ENCODE measurements at places on chromosomes 2 and 18. TPM values are rescaled to one million over a fixed set of nuclear protein-coding genes. Genes with fewer than 3 reads are reported as not detected.
A peak's percentile ranks its signal among the peaks of the same experiment; 100 is the strongest.

- DNase-seq, result peak; percentile 85
Observed at GRCh38 chr2:232444409-232445148, 11.4 kb upstream of the ALPI start.

- no peak for DNase-seq
Observed at GRCh38 chr18:47953471-47953931, 23.0 kb upstream of the SMAD2 start.

GRCh38 chr2:64214281-64215115, 70.3 kb upstream of the PELI1 start:
- no peak for DNase-seq

DNA sequence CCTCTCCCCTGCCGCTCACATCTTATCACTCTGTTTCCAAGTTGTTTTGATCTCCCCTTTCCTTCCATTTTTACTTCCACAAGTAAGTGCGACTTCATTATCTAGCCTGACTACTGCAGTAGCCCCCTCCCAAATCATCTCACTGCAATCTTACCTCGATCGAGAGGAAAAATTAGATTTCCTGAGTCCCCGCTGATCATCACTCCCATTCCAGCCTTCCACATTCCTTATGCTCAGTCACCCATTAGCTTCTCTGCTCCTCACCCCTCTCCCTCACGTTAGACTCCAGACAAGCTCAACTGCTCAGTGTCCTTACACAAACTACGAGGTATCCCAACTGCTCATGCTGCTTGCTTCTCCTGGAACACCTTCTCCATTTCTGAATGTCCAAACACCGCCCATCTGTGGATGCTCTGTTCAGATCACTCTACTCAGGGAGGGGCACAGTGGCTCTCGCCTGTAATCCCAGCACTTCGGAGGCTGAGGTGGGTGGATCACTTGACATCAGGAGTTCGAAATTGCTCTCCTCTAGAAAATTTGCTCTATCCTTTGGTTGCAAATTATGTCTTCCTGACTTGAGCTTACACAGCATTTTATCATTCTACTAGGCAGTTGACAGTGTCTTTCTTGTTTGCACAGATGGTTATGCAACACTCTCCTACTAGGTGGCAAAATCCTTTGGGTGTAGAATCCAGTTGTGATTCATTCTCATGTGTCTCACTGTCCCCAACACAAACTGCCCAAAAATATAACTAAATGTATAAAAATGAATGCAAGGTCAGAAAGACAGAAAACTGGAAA, 96.5 kb downstream of the INO80D start:
- DNase-seq, result no peak

- DNase-seq, result no peak
Observed at GRCh38 chr18:40037356-40037755, 1917.7 kb upstream of the PIK3C3 start.

DNA sequence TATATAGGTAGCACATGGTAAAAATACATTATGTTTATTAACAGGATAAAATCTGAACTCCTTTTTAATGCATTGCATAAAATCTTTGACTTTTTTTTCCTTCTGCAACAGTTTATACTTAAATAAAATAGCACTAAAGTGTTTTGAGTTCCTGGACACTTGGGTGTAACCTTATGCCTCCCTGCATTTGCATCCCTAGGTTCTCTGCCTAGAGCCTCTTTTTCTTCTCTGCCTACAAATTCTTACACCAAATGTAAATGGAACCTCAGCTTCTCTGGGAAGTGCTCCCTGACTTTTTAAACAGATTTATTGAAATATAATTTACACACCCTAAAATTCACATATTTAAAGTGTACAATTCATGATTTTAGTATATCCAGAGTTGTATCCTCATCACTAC, 1017.6 kb downstream of the CNTNAP5 start:
- DNase-seq, result no peak

GRCh38 chr2:235958931-235959410, 209.2 kb downstream of the GBX2 start:
- no peak for DNase-seq

- no peak for DNase-seq
Observed at GRCh38 chr2:220531216-220531615, 903.8 kb downstream of the SLC4A3 start.

GRCh38 chr2:171893196-171893823, 734 bp downstream of the SLC25A12 start:
- DNase-seq, result no peak

GRCh38 chr18:62318228-62319180, 6.6 kb upstream of the TNFRSF11A start:
- DNase-seq, result no peak

- DNase-seq, result no peak
Observed at GRCh38 chr2:11521775-11522174, 12.1 kb upstream of the GREB1 start.

The RAD51AP2 gene
- polyA plus RNA-seq, result not detected

The NEU2 gene
- not detected for polyA plus RNA-seq

The TXNDC2 gene
- polyA plus RNA-seq, result 0.06 TPM

The FECH gene
- polyA plus RNA-seq, result 45.1 TPM

The GAD1 gene
- polyA plus RNA-seq, result 0.15 TPM
